ENCODE measurements at places on chromosomes 2 and 18. TPM values are rescaled to one million over a fixed set of nuclear protein-coding genes. Genes with fewer than 3 reads are reported as not detected.

CABLES1 gene
- 14.0 TPM for total RNA-seq

REG3G gene
- total RNA-seq = not detected

CYP26B1 gene
- total RNA-seq = 13.4 TPM

DAPL1 gene
- 0.16 TPM for total RNA-seq

ICA1L gene
- total RNA-seq = 1.3 TPM

ATP6V1C2 gene
- total RNA-seq = 0.29 TPM

ACKR3 gene
- 15.6 TPM for total RNA-seq

Measured in A549 treated with AZD2906 at 1 μM for 4 hours (cell line).